ENCODE measurements at places on chromosomes 7 and 10. TPM values are rescaled to one million over a fixed set of nuclear protein-coding genes. Genes with fewer than 3 reads are reported as not detected.

GRCh38 chr10:19169684-19170083 is 121.1 kb downstream of the MALRD1 start:
- DNase-seq = no peak

DNA sequence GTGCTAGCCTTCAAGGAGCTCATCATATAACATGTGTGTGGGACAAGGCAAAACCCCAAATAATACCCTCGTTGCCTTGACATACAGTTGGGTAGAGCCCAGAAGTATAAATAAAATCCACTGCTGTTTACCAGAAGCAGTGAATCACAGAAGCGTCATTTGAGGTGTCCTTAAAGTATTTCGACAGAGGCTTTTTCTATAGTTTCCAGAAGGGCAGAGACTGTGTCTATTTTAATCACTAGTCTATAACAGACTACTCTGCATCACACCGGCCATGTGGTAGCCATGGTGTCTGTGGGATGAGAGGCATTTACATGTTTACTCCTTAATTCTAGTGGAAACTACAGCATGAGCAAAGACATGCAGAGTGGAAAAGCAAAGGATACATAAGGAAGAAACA is 131.3 kb downstream of the CTTNBP2 start:
- DNase-seq = no peak

DNA sequence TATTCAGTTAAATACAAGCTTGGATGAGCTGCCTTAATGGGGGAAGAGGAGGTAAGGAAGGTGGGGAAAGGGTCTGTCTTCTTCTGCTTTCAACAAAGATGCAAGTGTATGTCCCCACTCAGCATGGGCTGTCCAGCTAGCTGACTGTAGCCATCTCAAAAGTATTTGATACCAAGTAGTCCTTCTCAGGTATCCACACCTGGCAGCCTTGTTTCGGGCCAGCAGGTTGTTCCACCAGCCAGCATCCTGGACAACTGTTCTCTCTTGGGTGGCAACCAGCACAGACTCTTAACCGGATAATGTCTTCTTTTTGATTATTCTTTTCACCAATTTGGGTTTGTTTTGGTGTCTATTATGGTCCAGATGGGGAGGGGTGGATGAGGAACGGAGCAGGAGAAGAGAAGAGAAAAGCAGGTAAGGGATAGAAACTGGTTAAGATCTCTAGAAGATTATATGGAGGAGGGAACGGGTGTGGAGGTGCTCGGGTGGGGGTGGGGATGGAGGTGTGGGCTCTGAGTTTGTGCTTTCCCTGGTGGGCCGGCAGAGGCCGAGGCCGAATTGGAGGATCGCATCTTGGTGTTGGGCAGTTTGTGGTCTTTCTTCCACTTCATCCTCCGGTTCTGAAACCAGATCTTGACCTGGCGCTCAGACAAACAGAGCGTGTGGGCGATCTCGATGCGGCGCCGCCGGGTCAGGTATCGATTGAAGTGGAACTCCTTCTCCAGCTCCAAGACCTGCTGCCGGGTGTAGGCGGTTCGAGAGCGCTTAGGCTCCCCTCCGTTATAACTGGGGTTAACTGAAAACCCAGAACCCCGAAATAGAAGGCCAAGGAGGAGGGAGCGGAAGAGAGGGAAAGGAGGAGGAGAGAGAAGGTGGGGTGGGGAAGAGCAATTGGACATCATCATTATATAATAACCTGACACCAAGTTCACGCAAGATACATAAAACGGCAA is 1.5 kb downstream of the HOXA4 start:
- no peak for DNase-seq

DNA sequence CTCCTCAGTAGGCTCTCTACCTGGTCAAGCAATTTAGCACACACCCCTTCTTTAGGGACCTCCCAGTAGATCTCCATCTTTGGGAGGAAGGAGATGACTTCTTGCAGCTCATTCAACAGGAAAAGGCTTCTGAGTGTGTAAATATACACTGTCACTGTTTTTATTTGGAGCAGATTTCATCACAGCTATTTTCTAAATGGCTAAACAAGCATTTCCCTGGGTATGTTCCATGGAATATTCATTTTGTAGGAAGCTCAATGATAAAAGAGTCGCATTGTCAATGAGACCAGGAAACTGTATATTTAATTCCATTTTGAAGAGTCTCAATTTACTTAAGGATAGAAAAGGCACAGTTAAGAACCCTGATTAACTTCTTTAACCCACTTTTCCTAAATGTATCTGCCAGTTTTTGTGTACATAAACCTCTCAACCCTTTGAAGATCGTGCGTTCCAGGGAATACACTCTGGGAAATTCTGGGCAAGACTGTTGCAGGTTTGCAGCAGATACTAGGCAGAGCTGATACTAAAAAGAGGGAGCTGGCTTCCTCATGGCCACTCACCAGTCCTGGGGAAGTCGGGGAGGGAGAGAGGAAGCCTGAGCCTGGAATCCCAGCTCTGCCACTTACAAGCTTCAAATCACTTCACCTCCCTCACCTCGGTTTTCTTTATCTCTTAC is 10.1 kb downstream of the LGI1 start:
- DNase-seq = no peak

- peak; percentile 92 for DNase-seq
Measured at GRCh38 chr7:158695726-158696452, 8.7 kb downstream of the NCAPG2 start.

- DNase-seq = peak; percentile 56
Measured at GRCh38 chr7:6074612-6075380, 43.6 kb downstream of the ANKRD61 start.

- no peak for DNase-seq
Measured at GRCh38 chr10:44660271-44660670, 250.9 kb upstream of the TMEM72 start.

- DNase-seq = no peak
Measured at GRCh38 chr10:8453587-8453986, 399.1 kb downstream of the GATA3 start.

GRCh38 chr7:20647908-20648776 is 32.7 kb downstream of the ABCB5 start:
- peak; percentile 29 for DNase-seq

DNA sequence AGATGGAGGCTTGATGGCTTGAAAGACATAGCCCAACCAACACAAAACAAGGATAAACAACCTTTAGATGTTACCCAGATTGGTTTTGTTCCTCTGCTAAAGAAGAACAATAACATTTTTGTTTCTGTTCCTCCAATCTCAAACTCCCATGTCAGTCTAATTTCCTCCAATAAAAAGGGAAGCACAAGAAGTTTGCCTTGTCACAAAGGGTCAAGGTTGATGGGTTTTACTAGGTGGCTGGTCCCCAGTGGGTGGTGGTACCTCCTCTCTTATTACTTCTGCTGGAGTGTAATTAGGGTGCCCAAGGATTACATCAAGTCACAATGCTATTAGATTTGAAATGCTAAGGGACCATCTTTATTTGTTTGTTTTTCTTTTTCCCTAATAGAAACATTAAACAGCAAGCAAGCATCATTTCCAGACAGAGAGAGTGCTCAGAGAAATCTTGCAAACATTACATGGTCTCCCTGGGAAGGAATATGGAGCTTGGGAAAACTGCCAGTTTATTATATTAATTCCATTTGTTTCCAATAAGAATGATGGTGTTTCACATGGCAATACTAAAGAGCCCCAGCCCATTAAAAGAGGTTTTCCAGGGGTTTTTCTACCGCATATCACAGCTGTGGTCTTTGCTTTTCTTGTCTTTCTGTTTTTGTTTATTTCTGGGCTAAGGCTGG is 78.3 kb upstream of the AOAH start:
- no peak for DNase-seq

GRCh38 chr7:13982940-13983677 is 6.4 kb downstream of the ETV1 start:
- peak; percentile 52 for DNase-seq

GRCh38 chr7:118696879-118697278 is 472.4 kb downstream of the ANKRD7 start:
- DNase-seq = no peak

DNA sequence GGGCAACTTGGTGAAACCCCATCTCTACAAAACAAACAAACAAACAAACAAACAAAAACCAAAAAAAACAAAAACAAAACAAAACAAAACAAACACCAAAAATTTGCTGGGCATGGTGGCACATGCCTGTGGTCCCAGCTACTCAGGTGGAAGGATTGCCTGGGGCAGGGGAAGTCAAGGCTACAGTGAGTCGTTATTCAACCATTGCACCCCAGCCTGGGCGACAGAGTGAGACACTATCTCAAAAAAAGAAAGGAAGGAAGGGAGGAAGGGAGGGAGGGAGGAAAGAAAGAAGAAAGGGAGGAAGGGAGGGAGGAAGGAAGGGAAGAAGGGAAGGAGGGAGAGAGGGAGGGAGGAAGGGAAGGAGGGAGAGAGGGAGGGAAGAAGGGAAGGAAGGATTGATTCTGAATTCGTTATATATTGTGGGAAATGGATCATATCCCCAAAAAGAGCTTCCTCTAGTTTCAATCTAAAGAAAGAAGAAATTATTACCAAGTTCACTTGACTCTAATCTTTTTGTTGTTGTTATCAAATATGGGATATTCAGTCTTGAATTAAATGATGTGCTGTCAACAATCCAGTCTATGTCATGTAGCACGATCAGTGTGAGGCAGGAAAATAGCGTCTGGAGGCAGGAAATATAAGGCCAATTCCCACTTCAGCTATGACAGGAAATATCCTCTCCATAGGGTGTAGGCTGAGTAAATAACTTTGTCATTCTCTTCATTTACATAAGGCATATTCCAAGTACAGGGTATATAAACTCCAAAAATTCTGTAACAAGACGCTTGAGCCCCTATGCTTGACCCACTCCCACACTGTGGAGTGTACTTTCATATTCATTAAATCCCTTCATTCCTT is 26.2 kb upstream of the TRIM24 start:
- DNase-seq = no peak

Gene GPR85
- not detected for polyA plus RNA-seq

Gene SCART1
- 0.89 TPM for polyA plus RNA-seq

Gene CCDC7
- polyA plus RNA-seq = 6.4 TPM

Gene MARVELD1
- polyA plus RNA-seq = 55.5 TPM

Gene GIMAP2
- not detected for polyA plus RNA-seq

Gene HOXA5
- not detected for polyA plus RNA-seq

Gene MRC1
- 0.22 TPM for polyA plus RNA-seq

Gene UPK3BL1
- polyA plus RNA-seq = 60.5 TPM

Gene UCMA
- polyA plus RNA-seq = not detected

Gene GTF2IRD1
- polyA plus RNA-seq = 49.3 TPM

Gene UNC5B
- 73.3 TPM for polyA plus RNA-seq

Gene VAX1
- not detected for polyA plus RNA-seq
